ENCODE measurements at places on chromosomes 5 and 9.

- DNase-seq, result no peak
Measured at GRCh38 chr5:76953551-76954382, 922 bp downstream of the CRHBP start.

- peak; percentile 18 for DNase-seq
Measured at GRCh38 chr5:175059687-175060211, 335.4 kb downstream of the MSX2 start.

DNA sequence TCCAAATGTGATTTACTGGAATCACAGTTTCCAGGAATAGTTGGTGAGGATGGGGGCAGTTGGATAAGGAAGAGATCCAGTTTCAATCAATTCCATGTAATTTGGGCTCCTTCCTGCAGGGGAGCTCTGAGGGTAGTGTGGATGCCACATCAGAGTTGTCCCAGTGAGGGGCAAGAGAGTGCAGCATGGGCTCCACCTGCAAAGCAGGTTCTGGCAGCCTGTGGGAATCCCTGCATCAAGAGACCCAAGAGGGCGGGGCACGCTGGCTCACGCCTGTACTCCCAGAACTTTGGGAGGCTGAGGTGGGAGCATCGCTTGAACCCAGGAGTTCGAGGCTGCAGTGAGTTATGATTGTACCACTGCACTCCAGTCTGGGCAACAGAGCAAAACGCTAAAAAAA is 188.5 kb downstream of the CACNA1B start:
- no peak for DNase-seq

GRCh38 chr5:114450437-114450836 is 88.6 kb downstream of the KCNN2 start:
- no peak for DNase-seq

- DNase-seq, result no peak
Measured at GRCh38 chr9:22154064-22154463, 145.0 kb upstream of the CDKN2B start.

- DNase-seq, result peak; percentile 65
Measured at GRCh38 chr9:118395415-118395814, 691.2 kb downstream of the TLR4 start.

GRCh38 chr9:69086769-69087168 is 51.2 kb downstream of the FXN start:
- DNase-seq, result no peak

- DNase-seq, result peak; percentile 1
Measured at GRCh38 chr5:83662558-83662957, 58.1 kb downstream of the HAPLN1 start.

All from activated CD4-positive, alpha-beta T cell treated with anti-CD3 and anti-CD28 coated beads, Interleukin-10, Interleukin-2, amounts not matched to agents 100 ng/mL and 50 ng/mL, durations not matched to agents 16 hours and 8 hours (primary cell).